ENCODE measurements at places on chromosomes 1 and 21. TPM values are rescaled to one million over a fixed set of nuclear protein-coding genes. Genes with fewer than 3 reads are reported as not detected.

The S100A2 gene
- 5.6 TPM for total RNA-seq

The GBP4 gene
- 32.9 TPM for total RNA-seq

The HSPB7 gene
- 10.7 TPM for total RNA-seq

GRCh38 chr1:62318320-62318755 is 896 bp downstream of the KANK4 start:
- DNase-seq, result no peak

DNA sequence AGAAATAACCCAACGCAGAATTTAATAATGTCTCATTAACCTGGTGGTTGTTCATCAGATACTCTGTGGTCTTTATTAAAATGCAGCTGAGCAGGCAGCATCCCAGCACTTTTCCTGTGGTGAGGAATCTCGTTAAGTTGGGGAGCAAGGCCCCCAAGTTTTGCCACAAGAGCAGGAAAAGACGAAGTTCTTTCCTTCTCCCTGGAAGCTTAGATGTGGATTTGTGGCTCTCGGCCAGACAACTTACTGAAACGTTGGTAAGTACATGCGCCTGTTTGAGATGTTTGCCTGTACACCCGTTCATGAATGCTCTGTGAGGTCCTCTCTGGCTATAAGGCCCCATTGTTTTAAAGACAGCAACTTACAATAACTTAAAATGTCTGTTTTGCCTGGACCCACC is 34.3 kb upstream of the PDE9A start:
- no peak for DNase-seq

The SELE gene
- total RNA-seq, result 1.5 TPM

DNA sequence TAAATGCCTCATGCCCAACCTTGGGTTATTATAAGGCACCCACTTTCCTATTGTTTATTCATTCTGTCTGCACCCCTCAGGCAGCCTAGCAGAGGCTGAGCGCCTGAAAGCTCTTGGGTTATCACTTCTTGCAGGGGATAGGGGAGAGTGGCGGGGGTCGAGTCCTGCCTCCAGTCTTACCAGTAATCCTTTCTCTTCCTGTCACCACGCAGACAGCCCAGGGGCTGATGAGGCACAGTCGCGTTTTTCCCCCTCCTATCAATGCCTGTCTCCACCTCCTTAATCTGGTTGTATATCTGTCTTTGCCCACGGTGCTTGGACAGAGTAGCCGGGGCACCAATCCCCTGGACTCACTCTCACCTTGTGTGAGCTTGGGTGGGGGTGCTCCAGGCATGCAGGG is 733.1 kb downstream of the MATN1 start:
- no peak for DNase-seq

Measured in upper lobe of right lung (tissue), 1 donor.